KG1 (cell line): ENCODE measurements at places on chromosomes 1 and 21.

DNA sequence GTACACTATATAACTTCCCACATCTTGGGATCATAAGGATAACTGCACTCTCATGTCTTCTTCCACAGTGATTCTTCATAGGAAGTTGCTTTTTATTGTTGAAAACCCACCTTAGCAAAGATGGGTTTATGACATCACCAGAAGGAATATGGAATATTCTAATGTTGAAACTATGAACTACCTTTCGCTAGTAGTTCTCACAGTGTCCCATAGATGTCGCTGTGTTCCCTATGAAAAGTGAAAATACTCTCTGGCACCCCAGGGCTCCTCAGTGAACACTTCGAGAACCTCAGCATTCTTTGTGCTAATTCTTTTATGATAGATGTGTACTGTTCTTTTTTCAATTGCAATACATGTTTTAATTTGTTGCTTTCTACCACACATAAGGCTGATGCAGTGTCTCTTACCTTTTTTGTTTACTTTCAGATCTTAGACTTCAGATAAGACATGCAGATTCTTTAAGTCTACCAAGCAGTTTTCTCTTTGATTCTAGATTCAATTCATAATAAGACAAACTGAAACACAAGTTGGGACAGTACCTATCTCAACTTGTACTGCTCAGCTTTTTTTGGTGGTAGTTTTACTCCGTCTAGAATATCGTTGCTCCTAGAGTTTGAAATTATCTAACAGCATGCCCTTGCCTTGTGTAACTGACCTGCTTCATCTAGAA, 90.8 kb downstream of the GTF2B start:
- DNase-seq: no peak

- no peak for DNase-seq
Observed at GRCh38 chr1:68107771-68108170, 57.3 kb upstream of the DIRAS3 start.

DNA sequence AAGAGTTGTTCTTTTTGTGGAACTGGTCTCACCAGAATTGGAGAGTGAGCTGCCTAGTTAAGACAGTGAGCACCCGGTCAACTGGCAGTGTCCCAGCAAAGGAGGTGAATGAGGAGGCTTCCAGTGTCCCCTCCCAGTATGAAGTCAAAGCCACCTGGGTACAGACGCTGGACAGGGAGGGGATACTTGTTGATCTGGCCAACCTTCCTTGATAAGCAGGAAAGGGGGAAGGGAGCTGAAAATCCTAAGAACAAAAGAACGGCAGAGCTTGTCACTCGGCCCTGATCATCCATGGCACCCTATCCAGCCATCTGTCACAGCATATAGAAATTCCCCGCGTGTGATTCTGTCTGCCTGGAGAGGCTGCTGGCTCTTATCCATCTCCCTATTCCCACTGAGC, 91.5 kb downstream of the SSBP3 start:
- DNase-seq: no peak

- DNase-seq: no peak
Observed at GRCh38 chr1:189510827-189511226, 966.8 kb downstream of the BRINP3 start.

- DNase-seq: no peak
Observed at GRCh38 chr1:229874609-229875008, 192.4 kb upstream of the GALNT2 start.

GRCh38 chr1:61013189-61013945, 69.0 kb upstream of the NFIA start:
- no peak for DNase-seq

- DNase-seq: no peak
Observed at GRCh38 chr21:34132202-34132601, 58.8 kb downstream of the MRPS6 start.

GRCh38 chr1:62144238-62144831, 50.3 kb upstream of the L1TD1 start:
- DNase-seq: peak; percentile 25

- DNase-seq: no peak
Observed at GRCh38 chr1:3714284-3714741, 37.9 kb upstream of the CCDC27 start.

DNA sequence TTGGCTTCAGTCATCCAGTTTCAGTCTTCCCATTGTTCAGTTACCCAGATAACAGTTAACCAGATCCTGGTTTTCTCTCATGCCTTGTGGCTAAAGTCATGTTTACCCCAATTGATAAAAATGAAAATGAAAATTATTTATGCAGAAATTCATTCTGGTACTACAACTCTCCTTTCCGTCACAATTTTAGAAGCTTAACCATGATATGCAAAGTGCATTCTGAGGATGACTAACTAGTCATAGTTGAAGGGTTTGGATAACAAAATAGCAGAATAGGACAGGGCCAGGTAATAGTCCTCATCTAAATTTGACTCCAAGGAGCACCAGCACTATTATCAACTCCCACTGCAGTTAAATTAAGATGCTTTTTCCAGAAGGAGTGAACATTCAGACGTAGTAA, 94.7 kb downstream of the NTMT2 start:
- DNase-seq: no peak

DNA sequence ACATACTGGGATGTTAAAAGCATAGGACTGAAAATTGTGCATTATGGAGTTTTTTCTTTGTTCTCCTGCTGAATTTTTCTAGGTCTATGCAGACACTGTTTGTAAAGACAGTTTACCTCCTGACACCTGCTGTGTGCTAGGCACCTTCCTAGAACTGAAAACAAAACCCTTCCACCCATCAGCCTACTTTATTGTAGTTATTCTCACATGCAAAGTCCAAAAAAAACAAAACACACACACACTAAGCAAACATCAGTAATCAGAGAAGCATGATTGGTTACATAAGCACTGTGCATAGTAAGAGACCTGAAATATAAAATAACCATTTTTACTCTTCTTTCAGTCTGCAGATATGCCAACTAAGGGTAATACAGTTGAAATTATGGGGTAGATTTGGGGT, 195.1 kb downstream of the CRB1 start:
- DNase-seq: no peak

DNA sequence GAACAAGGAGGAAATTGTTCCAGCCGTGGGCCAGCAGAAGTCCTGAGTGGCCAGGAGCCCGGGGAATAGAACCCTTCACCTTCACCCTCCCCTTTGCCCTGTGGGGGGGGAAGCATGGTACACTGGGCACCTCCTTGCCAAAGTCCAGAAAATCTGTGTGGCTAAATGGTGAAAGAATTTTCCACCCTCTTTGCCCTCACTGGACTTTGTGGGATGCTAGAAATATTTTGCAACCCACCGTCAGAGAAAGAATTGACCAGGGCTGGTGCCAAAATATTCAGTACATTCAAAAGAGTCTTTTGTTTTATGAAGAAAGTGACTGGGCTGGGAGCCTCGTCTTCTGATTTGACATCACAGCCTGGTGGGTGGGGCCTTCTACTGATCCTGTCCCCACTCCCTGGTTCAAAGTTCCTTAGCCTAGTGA, 14.6 kb downstream of the NFASC start:
- DNase-seq: no peak

GRCh38 chr1:44650159-44650831, 24.0 kb downstream of the TMEM53 start:
- no peak for DNase-seq
